ENCODE measurements at places on chromosomes 1 and 21.

- DNase-seq, result no peak
These were observed 152.6 kb downstream of the ZC3H11B start for GRCh38 chr1:219460081-219460895.

DNA sequence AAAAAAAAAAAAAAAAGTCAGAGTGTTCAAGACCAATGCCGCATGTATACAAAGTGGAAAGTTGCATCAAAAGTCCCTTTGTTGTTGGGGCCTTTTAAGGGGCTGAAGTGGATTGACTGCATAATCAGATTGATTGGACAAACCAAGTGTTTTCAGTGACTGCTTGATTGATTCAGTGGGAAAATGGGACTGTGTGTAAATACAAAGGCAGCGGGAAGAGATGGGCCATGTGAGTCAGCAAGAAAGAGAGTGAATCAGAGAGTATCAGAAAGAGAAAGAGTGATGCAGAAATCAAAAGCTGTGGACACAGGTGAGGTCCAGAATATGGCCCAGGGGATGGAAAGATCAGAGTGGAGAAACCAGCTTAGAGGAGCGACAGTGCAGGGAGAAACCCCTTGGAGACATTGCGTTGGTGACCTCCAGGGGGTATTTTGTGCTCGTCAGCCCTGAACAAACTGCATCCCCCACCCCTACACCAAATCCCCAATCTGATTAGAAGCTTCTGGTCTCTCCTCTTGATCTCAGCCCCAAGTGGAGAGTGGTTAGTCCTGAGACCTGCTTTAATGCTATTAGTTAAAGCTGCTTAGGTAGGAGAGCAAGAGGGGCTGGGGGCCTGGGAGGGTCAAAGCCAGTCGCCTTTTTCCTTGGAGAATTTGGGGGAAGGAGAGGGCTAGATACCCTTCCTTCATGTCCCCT is 5.1 kb upstream of the ETV3L start:
- peak; percentile 38 for DNase-seq

GRCh38 chr1:248816042-248816851 is 9.5 kb downstream of the SH3BP5L start:
- no peak for DNase-seq

- DNase-seq, result no peak
These were observed 20.9 kb downstream of the HENMT1 start for GRCh38 chr1:108639899-108640560.

DNA sequence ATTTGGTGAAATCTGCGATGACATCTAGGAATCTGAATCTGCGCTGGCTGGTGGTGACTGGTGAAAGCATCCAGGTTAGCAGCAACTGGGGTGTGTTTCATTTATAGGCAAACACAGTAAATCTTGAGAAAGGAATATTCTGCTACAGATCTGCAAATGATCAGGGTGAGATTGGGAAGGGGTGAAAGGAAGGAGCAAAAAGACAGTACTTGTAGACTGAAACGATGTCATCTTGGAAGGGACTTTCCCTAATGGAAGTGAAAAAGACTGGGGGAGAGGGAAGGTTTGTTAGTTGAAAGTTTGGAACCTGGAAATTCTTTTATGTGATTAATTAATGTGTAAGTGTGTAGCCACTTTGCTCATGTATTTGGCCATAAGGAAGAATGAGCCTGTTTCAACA is 228.3 kb downstream of the FMN2 start:
- no peak for DNase-seq

GRCh38 chr1:99557546-99558202 is 88.2 kb upstream of the PALMD start:
- DNase-seq, result peak; percentile 79

GRCh38 chr1:48036710-48037355 is 39.6 kb upstream of the TRABD2B start:
- DNase-seq, result peak; percentile 95

DNA sequence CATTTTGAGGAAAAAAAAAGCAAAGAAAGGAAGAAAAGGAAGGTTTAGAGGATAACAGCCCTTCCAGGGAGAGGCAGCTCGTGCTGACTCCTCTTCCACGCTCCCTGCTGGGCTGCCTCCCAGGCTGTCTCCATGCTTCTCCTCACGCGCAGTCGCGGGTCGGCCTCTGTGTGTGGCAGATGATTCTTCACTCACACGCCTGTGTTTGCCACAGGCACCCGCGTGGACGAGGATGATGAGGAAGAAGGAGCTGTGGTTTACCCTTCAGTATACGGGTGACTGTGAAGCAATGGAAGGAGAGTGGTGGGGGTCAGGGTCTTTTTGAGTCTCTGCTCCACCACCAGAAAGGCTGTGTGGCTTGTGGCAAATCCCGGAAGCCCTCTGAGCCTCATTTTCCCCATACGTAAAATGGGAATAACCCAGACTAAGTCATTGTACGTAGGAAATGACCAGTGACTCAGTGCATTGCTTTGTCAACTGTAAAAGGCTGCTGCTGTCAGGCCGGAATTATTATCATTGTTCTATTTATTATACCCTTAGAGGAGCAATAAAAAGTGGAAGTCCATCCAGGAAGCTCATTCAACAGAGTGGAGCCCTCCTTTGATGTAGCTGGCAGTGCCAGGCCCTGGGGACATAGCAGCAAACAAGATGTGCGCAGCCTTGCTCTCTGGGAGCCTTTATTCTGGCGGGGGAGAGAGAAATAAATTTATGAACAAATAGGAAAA is 11.9 kb upstream of the SH2D2A start:
- DNase-seq, result no peak

- no peak for DNase-seq
These were observed 101.8 kb downstream of the PBX1 start for GRCh38 chr1:164660775-164661174.

DNA sequence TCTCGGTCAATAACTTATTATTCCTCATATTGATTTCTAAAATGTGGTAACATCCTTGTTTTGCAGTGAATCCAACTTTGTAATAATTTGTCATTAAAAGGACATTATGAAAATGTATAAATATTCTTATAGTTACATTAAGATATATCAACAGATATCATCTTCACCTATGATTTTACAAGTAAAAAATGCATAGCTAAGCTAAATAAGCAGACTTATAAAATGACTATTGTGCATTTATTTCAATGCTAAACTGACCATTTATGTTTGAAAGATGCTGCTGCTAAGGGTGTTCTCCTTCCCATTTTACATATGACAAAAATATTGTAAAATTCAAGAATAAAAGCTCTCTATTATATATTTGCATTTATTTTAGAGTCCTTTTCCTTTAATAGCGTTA is 7.8 kb downstream of the PROX1 start:
- no peak for DNase-seq

- DNase-seq, result no peak
These were observed 11.7 kb downstream of the HMGN2 start for GRCh38 chr1:26483980-26484379.

- DNase-seq, result no peak
These were observed 502.2 kb upstream of the OLFM3 start for GRCh38 chr1:102498929-102499328.

GRCh38 chr1:76254104-76255030 is 179.8 kb downstream of the ST6GALNAC3 start:
- no peak for DNase-seq

DNA sequence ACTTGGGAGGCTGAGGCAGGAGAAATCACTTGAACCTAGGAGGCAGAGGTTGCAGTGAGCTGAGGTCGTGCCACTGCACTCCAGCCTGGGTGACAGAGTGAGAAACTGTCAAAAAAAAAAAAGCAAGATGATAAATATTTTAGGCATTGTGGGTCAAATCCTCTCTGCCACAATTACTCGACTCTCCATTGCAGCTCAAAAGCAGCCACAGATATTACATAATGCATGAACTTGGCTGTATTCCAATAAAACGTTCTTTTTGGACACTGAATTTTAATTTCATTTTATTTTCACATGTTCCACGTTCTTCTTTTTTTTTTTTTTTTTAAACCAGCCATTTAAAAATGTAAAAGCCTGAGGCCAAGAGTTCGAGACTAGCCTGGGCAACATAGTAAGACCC is 69.4 kb downstream of the TCP10L start:
- DNase-seq, result no peak

All from kidney tubule cell (primary cell).